CD4-positive, alpha-beta T cell (primary cell): ENCODE measurements at places on chromosomes 13 and 19.

DNA sequence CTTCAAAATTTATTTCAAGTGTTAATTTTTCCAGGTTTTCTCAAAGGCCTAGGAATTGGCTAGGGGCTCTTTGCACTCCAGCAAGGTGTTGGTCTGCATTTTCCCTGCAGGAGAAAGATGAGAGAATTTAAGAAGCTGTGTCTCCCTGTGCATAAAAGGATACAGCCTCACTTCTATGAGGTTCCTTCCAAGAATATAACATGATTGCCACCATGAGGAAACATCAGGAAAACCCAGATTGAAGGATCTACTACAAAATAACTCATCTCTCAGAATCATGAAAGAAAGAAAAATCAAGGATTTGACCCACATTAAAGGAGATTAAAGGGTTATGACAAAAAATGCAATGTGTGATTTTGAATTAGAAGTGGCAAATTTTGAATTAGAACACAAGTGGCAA is 69.9 kb downstream of the RUBCNL start:
- peaks cover 16% of the 10 kb centered on the region for H3K36me3 ChIP-seq
- H3K4me1 ChIP-seq: peaks cover 23% of the 10 kb centered on the region
- H3K4me3 ChIP-seq: no peak overlapping the region
- DNase-seq: no peak
- no peak overlapping the region for H3K27ac ChIP-seq

GRCh38 chr19:43700395-43701000 is 15.4 kb upstream of the IRGC start:
- peaks cover 29% of the 10 kb centered on the region for H3K4me1 ChIP-seq
- no peaks in the 10 kb centered on the region for H3K27me3 ChIP-seq
- no peaks in the 10 kb centered on the region for H3K36me3 ChIP-seq
- DNase-seq: no peak
- peak overlapping the region; percentile 55 for H3K4me3 ChIP-seq
- peak overlapping the region; percentile 29 for H3K27ac ChIP-seq

DNA sequence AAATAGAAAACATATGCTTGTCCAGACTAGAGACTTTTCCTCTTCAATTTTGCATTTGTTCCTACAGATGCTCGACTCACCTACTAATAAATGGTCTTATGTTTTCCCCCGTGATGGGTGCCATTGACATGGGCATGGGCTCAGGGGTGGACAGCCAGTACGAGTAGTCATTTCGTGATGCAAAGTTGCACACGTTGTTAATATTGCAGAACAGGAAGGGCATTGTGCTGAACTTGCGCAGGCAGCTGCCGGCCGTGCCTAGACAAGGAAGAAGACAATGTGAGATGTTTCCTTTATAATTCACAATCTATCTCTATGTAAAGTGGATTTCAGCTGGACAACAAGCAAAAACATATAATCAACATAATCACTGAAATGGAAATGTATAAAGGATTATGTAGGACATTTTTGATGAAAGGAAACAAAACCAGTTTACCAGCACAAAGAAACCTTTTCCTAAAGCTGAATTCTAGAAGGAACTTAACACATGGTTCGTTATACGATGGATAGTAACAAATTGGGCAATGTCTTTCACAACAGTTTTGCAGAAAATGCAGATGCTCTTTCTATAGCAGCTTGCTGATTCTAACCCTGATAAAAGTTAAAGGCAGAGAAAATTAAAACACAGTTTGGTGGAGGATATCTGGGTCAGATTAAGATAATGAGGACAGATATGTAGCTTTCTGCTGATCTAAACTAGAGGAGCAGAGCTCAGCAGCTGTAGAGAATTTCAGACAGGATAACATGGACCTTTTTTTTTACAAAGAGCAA is 145.7 kb downstream of the COL4A1 start:
- no peaks in the 10 kb centered on the region for H3K4me1 ChIP-seq
- H3K27me3 ChIP-seq: no peaks in the 10 kb centered on the region

GRCh38 chr13:51825165-51825592 is 19.8 kb downstream of the TMEM272 start:
- peaks cover 78% of the 10 kb centered on the region for H3K4me1 ChIP-seq
- H3K4me3 ChIP-seq: peak overlapping the region; percentile 54
- H3K27me3 ChIP-seq: no peaks in the 10 kb centered on the region
- DNase-seq: peak; percentile 72
- H3K27ac ChIP-seq: peak overlapping the region; percentile 76

DNA sequence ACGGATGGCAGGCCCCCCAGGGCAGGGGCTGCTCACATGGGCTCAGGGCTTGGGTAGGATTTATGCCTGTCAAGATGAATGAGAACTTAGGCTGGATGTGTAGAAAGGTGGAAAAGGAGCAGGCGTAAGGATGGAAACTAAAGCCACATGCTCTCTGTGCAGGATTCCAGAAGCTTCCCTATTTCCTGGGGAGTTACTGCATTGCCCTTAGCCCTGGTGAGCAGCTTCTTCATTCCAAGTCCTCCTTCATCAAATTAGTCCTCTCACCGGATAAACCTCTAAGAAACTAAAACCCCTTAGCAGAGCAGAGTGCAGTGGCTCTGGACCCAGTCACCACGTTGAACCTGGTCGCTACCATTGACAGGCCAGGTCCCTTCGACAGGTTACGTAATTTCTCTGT is 7.4 kb downstream of the ATP12A start:
- peaks cover 9% of the 10 kb centered on the region for H3K27me3 ChIP-seq
- H3K4me3 ChIP-seq: no peak overlapping the region
- H3K27ac ChIP-seq: no peak overlapping the region

DNA sequence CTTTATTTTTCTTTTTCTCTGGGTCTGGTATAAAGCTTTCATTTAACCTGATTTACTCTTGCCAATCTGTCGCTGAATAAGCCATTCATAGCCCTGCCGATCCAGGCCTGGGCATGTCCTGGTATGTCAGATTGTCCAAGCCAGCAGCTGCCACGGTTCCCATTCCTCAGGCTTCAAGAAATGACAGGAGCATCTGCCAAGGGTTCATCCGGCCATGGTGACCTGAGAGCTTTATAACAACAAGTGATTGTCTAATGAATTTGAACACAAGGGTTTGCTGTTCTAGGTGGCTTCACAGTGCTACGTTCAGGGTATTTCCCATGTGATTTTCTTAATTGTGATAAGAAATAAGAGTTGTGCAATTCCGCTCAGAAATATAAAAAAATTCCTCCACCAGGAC is 20.0 kb downstream of the PNMA8A start:
- no peak overlapping the region for H3K4me3 ChIP-seq
- no peaks in the 10 kb centered on the region for H3K36me3 ChIP-seq
- H3K4me1 ChIP-seq: no peaks in the 10 kb centered on the region
- H3K27me3 ChIP-seq: no peaks in the 10 kb centered on the region
- no peak overlapping the region for H3K27ac ChIP-seq

- peaks cover 80% of the 10 kb centered on the region for H3K36me3 ChIP-seq
- H3K4me1 ChIP-seq: no peaks in the 10 kb centered on the region
- no peak for DNase-seq
- no peak overlapping the region for H3K27ac ChIP-seq
These were observed 72.1 kb downstream of the SLC7A1 start for GRCh38 chr13:29523199-29523961.

DNA sequence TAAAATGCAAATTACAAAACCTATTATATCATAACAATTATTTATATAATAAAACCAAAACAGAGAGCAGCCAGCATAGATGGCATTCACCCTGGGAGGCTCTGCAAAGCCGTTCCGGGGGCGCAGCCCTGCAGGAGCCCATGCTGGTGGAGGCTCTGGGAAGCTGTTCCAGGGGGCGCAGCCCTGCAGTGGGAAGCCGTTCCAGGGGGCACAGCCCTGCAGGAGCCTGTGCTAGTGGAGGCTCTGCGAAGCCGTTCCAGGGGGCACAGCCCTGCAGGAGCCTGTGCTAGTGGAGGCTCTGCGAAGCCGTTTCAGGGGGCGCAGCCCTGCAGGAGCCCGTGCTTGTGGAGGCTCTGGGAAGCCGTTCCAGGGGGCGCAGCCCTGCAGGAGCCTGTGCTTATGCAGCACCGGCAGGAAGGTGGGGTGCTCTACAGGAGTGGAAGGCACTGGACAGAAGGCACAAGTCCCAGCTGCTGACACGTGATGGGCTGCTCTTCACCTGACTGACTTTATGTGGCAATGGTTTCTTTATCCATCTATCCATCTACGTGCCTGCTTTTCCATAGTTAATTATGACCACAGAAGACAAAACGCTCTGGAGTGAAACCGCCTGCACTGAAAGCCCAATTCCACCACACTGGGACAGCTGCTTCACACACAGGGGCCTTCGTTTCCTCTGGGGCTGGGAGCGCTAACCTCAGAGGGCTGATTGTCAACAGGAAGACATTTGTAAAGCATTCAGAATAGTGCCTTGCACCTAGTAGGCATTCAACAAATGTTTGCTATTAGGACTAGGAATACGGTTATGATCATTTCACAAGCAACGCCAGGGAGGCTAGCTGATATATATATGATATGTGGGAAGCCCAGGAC is 23.7 kb downstream of the PCID2 start:
- H3K4me1 ChIP-seq: peaks cover 48% of the 10 kb centered on the region
- peak; percentile 69 for DNase-seq
- peak overlapping the region; percentile 33 for H3K4me3 ChIP-seq

DNA sequence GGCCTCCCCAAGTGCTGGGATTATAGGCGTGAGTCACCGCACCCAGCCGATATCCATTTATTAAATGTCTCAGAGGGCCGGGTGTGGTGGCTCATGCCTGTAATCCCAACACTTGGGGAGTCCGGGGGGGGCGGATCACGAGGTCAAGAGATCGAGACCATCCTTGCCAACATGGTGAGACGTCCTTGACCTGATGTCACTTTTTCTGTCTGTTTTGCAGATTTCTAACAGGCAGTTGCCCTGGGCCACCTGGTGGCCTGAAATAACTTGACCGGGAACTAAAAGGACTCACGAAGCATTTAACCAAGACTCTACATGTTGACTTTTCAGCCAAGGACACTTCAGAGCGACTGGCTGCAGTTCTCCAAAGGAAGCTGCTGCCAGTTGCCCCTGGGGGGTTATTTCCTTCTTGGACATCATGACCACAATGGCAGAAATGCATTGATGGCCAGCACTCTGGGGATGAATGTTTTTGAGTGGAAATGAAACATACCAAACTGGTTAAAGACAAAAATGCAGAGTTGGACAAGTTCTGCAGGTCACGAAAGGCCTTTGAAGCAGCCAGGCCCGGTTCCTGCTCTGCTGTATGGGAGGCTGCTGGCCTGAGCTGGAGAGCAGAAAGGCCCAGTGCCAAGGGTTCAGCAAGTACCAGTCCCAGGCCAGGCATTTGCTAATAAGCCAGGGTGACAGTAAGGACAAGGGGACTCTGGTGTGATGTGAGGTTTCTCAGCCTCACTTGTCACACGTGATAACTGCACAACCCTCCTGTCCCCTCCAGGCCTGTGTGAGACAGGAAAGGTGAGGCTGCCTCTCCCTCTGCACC is 8.3 kb downstream of the ZNF837 start:
- H3K27me3 ChIP-seq: no peaks in the 10 kb centered on the region
- H3K4me1 ChIP-seq: no peaks in the 10 kb centered on the region
- no peaks in the 10 kb centered on the region for H3K36me3 ChIP-seq
- H3K4me3 ChIP-seq: no peak overlapping the region
- H3K27ac ChIP-seq: no peak overlapping the region
